NCI-H2081 treated with DMSO at 0.1 percent for 48 hours (cell line): ENCODE measurements at places on chromosomes 12 and 14.

DNA sequence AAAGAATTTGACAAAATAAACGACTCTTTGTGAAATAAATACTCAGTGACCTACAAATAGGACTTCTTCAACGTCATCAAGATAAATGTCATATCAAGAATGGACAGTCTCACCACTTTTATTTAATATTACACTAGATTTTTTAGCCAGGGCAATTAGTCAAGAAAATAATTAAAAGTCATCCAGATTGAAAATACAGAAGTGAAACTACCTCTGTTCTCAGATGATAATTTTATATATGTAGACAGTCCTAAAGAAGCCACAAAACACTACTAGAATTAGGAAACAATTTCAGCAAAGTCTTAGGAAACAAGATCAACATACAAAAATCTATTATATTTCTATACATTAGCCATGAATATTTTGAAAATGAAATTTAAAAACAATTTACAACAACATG, 689.6 kb upstream of the SEL1L start:
- DNase-seq = no peak

- DNase-seq = no peak
These were observed 61.9 kb upstream of the TMPO start for GRCh38 chr12:98453492-98453891.

GRCh38 chr12:89863493-89863938, 154.9 kb upstream of the ATP2B1 start:
- no peak for DNase-seq

- DNase-seq = no peak
These were observed 406.4 kb downstream of the ZFP36L1 start for GRCh38 chr14:68386446-68386845.

GRCh38 chr12:70615174-70615866, 21.9 kb downstream of the PTPRB start:
- no peak for DNase-seq

DNA sequence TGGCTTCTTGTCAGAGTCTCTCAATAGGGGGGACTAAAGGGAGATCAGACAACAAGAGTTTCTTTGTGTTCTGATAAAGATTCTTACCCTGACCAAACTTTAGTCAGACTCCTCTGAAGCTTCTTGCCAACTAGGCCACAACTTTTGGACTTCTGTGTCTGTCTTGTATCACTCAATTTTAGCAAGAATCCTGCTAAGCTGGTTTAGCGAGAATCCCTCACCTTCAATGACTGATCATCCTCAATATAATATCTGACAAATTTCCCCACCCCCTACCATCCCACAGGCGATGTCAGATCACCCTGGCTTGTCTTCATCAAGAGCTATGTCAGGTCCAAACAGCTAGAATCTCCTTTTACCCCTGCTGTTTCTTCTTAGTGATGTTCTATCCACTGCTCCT, 215.2 kb downstream of the RASSF9 start:
- DNase-seq = no peak

DNA sequence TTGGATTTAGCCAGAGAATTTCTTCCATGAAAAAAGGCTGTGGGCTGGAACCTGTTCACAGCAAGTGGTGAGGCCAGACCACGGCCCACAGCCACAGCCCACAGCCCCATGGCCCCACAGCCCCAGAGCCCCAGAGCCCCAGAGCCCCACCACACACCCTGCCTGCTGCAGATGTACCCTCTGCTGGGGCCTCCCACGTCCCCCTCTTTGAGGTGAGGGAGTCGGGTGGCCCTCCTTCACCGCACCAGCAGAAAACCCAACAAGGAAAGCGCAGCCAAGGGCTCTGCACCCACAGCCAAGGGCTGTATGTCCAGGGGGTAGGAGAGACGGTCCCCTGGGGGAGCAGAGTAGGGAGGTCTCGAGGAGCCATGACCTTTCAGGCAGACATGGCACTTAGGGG, 327.5 kb upstream of the DIO3 start:
- DNase-seq = no peak

- DNase-seq = no peak
These were observed 52.3 kb downstream of the SLC25A47 start for GRCh38 chr14:100375266-100375962.

GRCh38 chr12:51493281-51493680, 68.7 kb downstream of the SLC4A8 start:
- no peak for DNase-seq

DNA sequence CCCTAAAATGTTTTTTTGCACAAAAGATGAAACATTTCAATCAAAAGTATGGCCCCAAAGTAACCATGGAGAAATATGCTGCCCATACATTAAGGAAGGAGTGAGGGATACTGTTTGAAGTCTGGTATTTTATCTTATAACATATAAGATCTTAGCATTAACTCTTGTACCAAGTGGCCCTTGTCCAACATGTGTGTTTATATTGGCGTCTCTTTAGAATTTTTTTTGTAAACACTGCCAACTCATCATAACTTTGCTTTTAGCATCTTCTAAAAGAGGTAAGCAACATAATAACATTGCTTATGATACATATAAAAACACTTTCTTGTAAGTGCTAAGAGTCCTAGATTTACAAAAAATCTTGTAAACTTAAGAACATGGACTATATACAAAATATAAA, 419.7 kb downstream of the ADAMTS20 start:
- DNase-seq = no peak

DNA sequence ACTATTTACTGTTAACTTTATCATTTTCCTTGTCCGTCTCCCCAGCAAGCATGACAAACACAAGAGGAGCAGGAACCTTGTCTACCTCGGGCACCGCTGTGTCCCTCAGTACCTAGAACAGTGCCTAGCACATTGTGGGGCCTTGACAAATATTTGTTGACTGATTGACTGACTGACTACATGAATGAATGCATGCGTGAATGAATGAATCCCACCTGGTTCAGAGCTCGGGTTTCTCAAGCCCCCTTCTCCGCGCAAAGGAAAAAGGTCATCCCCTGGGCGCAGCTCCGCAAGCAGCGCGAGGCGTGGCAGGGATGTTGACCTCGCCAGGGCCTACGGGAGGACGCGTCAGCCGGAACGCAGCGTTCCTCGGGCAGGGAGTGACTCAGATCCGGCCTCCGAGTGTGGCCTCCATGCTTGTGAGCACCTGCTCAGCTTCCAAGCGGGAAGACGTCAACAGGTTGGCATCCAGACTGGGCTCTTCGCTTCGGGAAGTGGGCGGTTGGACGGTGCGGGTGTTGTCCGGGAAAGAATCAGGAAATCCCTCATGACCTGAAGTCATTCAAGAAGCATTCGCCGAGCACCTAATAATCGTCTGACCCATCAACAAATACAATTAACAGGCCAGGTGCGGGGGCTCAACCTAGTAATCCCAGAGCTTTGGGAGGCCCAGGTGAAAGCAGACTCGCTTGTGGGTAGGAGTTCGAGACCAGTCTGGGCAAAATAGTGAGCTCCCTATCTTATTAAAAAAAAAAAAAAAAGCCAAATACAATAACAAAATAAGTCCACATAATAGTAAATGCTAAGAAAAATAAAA, 13.9 kb upstream of the UBC start:
- no peak for DNase-seq

- no peak for DNase-seq
These were observed 36.1 kb downstream of the CPSF6 start for GRCh38 chr12:69275471-69275891.

GRCh38 chr12:29212682-29213403, 63.8 kb downstream of the FAR2 start:
- DNase-seq = no peak

DNA sequence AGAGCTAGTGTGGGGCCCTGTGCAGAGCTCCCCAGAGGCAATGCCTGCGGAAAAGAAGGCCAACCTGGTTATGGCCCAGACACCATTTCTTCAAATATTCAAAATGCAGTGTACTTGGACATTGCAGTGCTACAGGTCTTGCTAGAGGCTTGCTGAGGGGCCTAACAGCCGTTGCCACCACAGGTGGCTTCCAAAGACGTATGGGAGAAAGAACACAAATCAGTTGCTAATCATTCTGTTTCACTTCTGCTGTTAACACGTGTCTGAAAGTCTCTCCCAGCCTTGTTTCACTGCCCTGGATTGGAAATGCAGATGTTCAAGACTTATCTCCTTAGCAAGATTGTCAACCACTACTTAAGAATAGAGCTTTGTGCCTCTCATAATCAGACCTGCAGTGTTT, 925.9 kb downstream of the GALC start:
- DNase-seq = no peak

DNA sequence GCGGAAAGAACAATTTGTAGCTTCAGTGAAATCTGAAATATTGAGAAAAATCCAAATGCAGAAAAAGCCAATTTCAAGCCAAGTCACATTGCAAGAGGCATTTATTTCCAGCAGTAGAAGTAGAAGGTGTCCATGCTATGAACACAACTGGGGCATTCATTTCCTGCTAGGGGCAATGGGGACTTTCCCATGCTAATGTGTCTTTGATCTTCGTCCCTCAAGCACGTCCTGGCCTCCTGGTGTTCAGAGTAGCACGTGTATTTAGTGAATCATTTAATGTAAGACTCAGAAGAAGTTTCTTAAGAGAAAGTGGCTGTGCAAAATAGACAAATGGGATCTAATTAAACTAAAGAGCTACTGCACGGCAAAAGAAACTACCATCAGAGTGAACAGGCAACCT, 267.9 kb downstream of the TMEM132C start:
- DNase-seq = no peak

DNA sequence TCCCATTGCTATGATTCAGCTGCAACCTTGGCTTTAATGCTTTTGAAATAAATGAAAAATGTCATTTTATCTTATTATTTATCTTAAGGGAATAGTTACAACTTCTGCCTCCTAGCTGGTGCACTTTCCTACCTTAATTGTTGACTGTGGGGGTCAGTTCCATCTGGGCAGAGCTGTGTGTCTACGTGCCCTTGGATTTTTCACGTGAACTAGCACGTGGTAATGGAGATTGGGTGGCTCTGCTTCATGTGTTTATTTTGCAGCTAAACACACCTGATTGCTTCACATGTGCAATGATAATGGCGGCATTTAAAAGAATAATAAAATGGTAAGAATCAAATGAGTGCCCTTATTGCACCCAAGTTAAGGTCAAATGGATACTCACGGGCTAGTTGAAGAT, 10.6 kb upstream of the PELI2 start:
- DNase-seq = no peak

DNA sequence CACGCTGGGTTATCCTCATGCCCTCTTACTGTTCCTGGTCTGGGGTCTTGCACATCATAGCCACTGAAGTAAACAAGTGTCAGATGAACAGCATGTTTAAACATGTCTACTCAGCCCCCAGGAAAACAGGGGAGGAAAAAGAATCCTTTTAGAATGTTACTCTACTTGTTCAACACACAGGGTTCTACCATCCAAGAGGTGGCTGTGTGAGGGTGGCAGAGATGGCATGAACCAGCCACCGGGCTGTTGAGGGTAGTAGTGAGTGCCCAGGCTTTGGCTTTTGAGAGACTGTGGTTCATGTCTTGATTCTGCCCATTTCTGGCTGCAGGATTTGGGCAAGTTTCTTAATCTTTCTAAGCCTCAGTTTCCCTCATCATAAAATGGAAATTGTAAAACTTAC, 21.6 kb upstream of the CCND2 start:
- no peak for DNase-seq

- no peak for DNase-seq
These were observed 7.3 kb downstream of the RPGRIP1 start for GRCh38 chr14:21287168-21287567.

- no peak for DNase-seq
These were observed 193.7 kb upstream of the PWP1 start for GRCh38 chr12:107491856-107492255.

- no peak for DNase-seq
These were observed 3.4 kb downstream of the PTHLH start for GRCh38 chr12:27968972-27969623.

GRCh38 chr14:105151084-105151837, 17.3 kb downstream of the JAG2 start:
- no peak for DNase-seq

DNA sequence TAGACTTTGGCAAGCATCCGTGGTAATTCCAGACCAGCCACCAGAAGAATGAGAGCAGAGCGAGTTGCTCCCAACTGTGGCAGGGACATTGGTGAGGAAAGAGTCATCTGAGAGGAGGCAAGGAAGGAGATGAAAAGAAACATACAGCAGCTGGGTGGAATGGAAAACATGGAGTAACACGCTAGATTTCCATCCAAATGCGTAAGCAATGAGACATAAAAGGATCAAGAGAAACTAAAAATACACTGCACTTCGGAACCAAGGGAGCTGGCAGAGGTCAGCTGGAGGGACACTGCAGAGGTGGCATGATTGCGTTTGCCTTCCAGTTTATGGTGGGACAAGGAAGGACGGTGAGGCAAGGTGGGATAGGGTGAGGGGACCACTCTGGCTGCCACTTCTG, 82.9 kb downstream of the DDX51 start:
- DNase-seq = no peak

GRCh38 chr12:56257491-56258067, 605 bp downstream of the ANKRD52 start:
- DNase-seq = no peak

DNA sequence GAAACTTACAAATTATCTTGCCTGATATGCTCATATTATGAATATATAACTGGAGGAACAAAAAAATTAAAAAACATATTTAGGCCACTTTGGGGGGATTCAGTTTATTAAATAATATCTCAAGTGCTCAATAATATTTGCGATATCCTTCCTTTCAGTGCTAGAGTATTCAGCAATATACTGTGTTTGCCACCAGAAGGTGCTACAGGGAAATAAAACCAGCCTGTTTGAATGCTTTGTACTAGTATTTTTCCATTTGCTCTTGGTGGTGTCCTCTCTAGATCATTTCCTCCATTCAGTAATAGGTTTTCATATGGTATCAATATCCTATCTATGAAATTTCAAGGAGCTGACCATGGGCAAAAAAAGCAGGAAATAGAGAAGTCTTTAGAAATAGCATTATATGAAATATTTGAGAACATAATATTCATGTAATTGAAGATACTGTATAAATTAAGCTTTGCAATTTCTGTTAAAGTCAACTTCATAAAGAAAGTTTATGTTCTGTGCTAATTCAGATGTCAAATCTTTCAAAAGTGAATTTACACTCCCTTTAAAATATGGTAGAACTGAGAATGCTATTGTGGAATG, 106.2 kb upstream of the NAV3 start:
- peak; percentile 10 for DNase-seq

DNA sequence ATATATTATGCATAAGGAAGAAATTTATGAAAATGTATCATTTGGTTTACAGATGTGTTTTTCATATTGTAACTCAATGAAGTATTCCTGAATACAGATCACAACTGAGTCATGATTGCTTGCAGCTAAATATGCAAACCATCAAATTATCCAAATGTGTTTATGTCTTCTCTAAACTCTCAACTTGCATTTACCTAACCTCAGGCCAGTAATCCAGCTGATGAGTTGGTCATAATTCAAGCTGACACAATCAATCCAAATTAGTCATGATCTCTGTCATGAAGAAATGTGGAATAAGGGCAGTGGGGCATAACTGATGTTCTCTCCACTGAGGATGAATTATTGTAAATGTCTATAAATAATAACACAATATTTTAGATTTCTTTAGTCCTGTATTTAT, 104.8 kb upstream of the CNTN1 start:
- DNase-seq = no peak
